ENCODE measurements at places on chromosomes 7 and 10.

DNA sequence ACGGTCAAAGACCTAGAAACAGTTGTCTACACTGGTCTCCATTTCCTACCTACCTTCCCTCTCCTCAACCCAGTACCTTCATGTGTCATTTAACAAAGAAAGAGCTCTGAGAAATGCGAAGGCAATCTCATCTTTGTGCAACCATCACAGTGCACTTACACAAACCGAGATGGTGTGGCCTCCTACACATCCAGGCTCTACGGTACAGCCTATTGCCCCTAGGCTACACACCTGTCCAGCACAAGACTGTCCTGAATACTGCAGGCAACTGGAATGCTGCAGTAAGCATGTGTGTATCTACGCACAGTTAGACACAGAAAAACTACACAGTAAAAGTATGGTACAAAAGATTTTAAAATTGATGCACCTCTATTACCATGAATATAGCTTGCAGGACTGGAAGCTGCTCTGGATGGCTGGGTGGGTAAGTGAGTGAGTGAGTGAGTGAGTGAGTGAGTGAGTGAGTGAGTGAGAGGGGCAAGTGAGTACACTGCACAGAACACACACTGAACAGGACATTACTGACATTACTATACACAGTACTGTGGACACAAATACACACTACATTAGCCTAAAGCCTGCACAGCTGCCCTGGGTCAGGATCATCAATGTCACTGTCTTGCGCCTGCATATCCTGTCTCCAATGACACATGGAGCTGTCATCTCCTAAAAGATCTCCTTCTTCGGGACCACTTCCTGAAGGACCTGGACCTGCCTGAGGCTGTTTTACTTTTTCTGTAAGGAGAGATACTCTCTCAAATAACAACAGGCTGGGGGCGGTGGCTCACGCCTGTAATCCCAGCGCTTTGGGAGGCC, 18.5 kb downstream of the ITGB1 start:
- no peak for DNase-seq

DNA sequence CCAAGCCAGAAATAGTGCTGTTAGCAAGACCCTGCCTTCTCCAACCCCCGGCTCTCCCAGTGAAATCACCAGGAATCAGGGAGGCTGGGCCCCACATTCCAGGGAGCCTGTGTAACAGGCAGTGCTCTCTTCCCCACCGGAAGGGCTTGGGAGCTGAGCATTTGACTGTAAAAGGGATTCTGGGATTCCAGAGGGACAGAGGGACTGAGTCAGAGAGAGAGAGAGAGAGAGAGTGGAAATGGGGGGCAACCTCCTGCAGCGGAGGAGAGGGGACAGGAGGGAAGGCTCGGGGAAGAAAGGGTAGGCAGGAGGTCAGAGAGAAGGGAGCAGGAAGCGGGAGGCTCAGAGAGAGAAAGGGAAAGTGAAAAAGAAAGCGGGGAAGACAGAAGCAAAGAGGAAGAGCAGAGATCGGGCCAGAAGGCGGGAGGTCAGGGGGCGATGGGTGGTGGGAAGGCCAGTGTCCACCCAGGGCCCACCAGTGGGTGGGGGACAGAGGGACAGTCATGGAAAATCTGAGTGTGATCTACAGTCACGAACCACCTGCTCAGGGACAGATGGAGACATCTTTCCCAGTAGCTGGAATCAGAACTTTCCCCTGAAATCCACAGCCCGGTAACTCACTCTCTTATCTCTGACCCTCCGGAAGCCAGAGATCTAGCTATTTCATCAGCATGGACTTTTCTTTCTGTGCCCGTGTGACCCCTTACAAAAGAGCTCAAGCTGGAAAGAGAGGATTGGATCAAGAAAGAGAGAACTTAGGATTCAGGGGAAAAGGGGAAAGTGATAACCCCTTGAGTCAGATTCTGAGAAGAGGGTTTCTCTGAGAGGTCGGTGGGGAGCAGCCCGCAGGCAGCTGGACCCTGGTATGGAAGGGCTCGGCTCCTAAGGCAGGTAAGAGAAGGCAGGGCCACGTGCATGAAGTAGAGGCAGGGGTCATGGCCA, 4.6 kb upstream of the SERPINE1 start:
- DNase-seq, result no peak

- DNase-seq, result no peak
These were observed 168.2 kb downstream of the CACNA2D1 start for GRCh38 chr7:82275342-82275741.

DNA sequence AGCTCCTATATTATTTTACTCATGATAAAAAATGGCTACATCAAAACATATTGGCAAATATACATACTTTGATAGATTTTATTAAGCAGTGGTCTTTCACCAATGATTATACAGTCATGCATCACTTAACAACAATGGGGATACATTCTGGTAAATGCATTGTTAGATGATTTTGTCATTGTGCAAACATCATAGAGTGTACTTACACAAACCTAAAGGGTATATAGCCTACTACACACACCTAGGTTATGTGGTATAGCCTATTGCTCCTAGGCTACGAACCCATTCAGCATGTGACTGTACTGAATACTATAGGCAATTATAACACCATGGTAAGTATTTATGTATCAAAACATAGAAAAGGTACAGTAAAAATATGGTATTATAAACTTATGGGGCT, 98.9 kb upstream of the IL6 start:
- DNase-seq, result no peak

DNA sequence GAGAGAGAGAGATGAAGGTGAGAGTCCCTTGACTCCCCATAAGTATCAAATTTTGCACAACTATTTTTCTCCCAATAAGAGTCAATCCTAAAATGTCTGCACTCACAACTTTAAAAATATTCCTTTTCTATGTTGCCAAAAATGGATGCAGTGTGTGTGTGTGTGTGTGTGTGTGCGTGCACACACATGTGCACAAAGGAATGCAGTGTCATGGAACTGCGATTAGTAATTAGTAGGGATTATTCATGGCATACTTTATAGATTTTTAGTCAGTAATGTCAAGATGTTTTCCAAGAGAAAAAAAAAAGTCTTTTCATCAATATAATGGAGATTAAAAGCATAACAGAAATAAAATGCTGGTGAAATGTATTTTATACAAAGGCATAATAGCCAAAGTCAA, 179.1 kb upstream of the LRRTM3 start:
- DNase-seq, result no peak

DNA sequence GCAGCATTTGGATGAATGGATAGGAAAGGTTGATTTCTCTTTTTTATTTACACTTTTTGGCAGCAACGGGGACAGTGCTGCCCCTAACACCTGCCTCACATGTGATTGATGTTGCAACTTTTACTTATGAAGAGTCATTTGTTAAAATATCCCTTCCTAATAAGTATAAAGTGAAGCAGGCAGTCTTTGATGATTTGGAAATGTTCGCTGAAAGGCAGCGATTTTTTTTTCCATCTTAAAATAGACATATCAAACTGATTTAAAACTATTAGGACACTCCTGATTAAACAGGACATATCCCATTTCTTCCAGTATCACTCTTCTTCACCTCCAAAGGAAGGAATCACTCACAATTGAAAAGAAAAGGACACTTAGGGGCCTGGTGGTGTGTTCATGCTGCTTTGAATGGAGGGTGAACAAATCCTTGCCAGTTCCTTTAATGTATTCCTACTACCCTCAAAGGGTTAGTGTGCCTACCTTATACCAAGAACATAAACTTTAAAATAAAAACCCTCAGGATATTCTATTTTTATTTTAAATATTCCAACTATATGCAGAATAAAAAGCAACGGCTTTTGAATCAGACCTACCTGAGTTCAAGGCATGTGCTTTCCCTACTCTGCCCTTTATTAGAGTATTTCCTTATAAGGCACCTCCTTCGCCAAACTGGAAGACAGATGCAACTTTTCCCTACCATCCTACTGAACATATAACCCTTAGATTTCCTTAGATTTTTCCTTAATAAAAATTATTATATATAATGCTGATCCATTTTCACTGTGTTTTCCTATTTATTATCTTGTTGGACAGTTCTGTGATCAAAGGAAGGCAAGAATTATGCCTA, 1.1 kb downstream of the ADK start:
- DNase-seq, result no peak

DNA sequence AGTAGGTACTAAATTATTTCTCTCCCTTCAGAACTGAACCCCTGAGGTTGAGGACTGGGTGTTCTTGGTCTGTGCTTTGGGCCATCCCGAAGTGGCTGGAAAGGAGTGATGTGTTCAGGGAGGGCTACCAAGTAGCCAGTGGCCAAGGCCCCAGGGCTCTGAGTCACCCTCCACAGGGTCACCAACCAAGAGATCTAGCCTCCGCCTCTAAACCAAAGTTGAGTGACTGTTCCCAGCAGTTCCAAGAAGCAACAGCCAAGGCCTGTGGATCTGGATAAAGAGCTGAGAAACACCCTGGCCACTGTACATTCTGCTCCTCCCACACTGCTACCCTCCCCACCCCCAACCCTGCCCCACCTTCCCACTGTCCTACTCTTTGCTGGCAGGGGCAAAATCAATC, 35.5 kb upstream of the KCNMA1 start:
- no peak for DNase-seq

DNA sequence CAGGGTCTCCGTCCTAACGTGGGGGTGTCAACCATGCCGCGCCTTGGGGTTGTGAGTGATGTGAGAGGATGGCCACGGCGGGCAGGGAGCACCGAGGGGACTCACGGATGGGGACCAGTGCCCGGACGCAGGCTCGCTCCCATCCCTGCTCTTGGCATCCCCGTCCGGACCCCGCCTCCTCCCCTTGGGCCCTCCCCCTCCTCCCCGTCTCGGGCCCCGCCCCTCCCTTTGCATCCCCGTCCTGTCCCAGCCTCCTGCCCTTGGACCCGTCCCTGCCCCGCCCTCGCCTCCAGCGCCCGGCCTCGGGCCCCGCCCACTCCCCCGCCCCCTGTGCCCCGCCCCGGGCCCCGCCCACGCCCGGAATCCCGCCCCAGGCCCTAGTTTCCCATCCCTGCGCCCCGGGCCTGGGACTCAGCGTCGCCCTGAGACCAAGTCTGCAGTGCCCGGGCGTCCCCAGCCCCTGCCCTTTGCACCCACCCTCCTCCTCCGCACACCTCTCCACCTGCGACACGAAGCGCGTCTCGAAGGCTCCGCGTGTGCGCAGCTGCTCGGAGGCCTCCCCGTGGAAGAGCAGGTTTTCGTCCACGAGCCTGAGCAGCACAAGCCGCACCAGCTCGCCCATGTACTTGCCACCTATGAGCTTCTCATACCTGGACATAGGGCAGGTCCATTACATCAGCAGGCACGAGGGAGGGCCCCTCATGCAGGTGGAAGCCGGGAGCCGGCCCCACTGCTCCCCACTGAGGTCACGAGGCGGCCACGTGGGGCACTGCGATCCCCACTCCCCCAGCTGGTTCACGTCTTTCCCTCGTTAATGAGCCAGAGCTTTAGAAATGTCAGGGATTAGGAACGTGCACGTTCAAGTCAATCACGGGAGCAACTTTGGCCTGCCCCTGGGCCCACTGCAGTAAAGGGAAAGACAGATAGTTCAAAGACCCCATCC, 5.1 kb upstream of the MYL7 start:
- DNase-seq, result peak; percentile 85

- DNase-seq, result no peak
These were observed 11.4 kb upstream of the PRF1 start for GRCh38 chr10:70613941-70614340.

GRCh38 chr10:124226271-124227054, 133.1 kb upstream of the CHST15 start:
- no peak for DNase-seq

DNA sequence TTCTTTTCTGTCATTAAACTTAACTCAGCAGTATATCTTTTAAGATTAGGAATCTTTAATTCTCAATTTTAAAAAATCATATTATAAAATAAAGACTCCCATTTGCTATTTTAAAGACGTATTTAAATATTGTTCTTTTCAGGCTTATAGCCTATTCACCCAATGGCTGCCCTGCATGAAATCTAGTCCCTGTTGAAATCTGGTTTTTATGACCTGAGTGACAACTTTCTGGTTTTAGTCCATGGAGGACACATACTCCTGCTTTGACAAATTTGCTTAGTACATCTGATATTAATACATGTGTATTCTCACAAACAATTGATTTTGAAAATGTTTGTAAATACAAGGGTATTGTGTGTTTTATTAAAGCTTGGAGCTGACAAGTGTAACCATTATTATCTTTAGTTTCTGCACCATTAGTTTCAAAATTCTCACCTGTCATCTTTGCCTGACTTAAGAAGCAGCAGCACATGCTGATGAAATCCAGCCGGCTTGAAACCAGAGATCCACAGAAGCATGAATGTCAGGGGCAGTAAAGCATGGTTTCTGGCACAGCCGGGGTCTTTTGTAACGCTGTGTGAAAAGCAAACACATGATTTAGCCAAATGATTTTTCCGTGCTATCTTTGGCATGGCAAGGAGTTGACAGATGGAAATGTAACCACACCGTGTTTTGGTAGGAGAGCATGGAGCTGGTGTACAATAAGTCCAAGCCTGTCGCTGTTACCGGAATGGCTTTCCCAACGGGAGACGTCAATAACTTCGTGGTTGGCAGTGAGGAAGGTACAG, 262.8 kb downstream of the DYNC1I1 start:
- no peak for DNase-seq

GRCh38 chr10:33065111-33065510, 107.1 kb upstream of the ITGB1 start:
- no peak for DNase-seq

DNA sequence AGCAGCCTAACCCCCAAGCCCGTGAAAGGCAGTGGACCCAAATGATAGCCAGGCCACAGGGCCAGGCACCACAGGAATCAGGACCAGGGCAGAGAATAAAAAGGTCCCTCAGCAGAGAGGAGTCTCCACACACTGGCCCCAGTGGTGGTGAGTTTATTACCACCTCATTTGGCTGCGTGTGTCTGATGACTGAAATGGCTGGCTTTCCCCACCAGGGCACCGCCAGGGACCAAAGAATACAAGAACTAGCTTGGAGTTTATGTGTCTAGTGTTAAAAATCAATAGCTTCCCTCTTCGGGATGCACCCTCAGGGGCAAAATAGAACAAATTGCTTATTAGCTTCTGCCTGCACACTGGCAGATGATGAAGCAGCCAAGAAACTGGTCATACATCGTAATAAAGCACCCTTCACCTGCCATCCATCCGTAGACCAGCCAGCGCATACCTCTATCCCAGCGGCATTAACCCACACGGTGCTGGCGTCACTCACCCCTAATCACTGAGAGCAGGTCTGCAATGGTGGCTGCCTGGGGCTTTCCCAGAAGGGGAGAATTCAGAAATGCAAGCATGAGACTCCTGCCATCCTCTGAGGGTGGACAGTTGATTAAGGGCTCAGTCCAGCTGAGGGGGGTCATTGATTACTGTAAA, 223.7 kb upstream of the ZMIZ1 start:
- DNase-seq, result no peak

- DNase-seq, result no peak
These were observed 152.5 kb downstream of the SEMA3A start for GRCh38 chr7:84042110-84042539.

- no peak for DNase-seq
These were observed 79.2 kb downstream of the NUDCD3 start for GRCh38 chr7:44411306-44411705.

GRCh38 chr10:111018021-111018420, 58.8 kb upstream of the ADRA2A start:
- DNase-seq, result no peak

- no peak for DNase-seq
These were observed 39.9 kb upstream of the LEP start for GRCh38 chr7:128201067-128201689.

GRCh38 chr7:132575419-132575981, 770 bp downstream of the PLXNA4 start:
- DNase-seq, result no peak

GRCh38 chr7:90668992-90669391, 72.9 kb downstream of the CDK14 start:
- DNase-seq, result no peak
